Suppressor macrophage treated with lipopolysaccharide for 1 hour (primary cell): ENCODE measurements at places on chromosomes 5 and 9.

GRCh38 chr9:135340726-135341475, 138.7 kb upstream of the PPP1R26 start:
- DNase-seq, result no peak

- DNase-seq, result no peak
These were observed 181.4 kb upstream of the MAP3K1 start for GRCh38 chr5:56633950-56634349.

- no peak for DNase-seq
These were observed 95.4 kb downstream of the CDH12 start for GRCh38 chr5:22757776-22758175.

- no peak for DNase-seq
These were observed 179.0 kb downstream of the YTHDC2 start for GRCh38 chr5:113692466-113692865.

- peak; percentile 89 for DNase-seq
These were observed 49.6 kb downstream of the ANKDD1B start for GRCh38 chr5:75660678-75661465.
